GM12878 (cell line): ENCODE measurements at places on chromosomes 6 and 20. TPM values are rescaled to one million over a fixed set of nuclear protein-coding genes. Genes with fewer than 3 reads are reported as not detected.

GRCh38 chr6:157994125-157994795, 12.6 kb downstream of the SYNJ2 start:
- DNase-seq, result no peak

GRCh38 chr6:17768881-17769280, 62.2 kb upstream of the NUP153 start:
- no peak for DNase-seq

DNA sequence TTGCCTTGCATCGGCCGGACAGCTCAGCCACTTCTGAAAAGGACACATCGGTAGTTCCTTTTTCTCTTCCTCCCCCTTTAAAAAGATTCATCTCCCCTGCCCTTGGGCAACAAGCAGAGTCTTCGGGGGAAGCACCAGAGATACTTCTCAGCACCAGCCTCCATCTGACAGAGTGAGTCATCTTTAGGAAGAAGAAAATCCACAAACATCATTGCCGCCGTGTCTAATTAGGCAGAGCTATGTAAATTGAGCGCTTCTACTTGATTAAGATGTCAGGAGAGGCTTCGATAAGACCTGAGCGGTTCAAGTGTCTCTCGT, 186.4 kb downstream of the TAF4 start:
- no peak for DNase-seq

DNA sequence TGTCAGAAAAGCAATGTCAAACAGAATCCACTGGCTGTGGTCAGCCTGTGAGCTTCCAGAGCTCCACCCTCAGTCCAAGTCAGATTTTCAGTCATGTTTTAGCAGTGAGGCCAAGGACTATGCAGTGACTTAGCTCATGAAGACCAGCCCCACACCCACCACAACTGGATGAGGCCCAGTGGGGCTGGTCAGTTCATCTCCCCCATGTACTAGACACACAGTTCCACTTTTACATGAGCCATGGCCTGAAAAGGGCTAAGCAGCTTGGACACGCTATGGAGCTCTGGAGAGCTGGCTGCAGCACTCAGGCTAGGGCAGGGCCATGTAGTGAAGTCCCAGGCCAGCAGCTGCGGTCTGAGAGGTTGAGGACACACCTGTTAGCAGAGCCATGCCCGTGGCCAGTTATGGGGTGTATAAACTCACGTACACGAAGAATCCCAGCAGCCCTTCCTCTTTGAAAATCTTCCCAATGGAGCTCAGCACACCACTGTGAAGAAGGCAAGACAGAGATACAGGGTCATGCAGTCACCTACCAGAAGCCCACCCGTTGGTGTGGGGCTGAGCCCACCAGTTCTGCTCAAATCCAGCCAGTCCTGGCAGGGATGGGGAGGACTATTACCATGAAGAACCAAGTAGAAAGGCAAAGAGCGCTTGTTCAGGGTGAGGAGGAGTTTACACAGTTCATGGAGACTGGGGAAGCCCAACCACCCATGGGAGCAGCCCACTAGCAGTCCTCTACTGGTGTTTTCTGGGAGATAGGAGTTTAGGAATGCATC, 10.6 kb downstream of the MTCH1 start:
- DNase-seq, result no peak

The CCR6 gene
- 2.7 and 3.3 TPM in 2 replicates for polyA plus RNA-seq

The LBP gene
- not detected in 2 replicates for polyA plus RNA-seq

- DNase-seq, result no peak
These were observed 111.2 kb downstream of the IRF4 start for GRCh38 chr6:502761-503160.

DNA sequence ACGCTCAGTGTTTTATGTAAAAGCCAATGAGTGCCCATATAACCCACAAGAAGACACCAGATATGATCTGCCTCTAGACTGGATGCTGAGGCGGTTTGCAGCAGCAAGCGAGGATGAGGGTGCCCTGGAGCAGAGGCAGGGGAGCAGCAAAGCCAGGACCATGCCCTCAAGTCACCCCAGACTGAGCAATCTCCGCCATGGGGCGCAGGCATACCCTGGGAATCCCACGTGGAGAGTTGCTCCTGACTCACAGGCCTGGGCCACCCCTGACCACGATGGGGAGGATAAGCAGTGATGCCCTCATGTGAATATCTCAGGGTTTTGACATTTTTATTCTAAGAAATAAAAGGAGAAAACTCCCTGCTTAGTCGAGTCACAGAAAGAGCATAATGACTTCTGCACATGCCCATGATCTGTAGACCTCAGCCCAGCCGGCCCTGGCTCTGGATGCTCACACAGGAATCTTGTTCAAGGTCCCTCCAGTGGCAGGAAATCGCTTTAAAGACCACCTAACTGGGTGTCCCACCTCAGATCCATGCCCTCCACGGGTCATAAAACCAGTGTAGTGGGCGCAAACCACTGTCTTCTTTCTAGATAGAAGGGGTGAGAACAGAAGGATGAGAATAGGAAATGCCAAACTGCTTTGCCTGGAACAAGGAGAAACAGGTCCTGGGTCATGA, 138.3 kb upstream of the SNX9 start:
- no peak for DNase-seq

DNA sequence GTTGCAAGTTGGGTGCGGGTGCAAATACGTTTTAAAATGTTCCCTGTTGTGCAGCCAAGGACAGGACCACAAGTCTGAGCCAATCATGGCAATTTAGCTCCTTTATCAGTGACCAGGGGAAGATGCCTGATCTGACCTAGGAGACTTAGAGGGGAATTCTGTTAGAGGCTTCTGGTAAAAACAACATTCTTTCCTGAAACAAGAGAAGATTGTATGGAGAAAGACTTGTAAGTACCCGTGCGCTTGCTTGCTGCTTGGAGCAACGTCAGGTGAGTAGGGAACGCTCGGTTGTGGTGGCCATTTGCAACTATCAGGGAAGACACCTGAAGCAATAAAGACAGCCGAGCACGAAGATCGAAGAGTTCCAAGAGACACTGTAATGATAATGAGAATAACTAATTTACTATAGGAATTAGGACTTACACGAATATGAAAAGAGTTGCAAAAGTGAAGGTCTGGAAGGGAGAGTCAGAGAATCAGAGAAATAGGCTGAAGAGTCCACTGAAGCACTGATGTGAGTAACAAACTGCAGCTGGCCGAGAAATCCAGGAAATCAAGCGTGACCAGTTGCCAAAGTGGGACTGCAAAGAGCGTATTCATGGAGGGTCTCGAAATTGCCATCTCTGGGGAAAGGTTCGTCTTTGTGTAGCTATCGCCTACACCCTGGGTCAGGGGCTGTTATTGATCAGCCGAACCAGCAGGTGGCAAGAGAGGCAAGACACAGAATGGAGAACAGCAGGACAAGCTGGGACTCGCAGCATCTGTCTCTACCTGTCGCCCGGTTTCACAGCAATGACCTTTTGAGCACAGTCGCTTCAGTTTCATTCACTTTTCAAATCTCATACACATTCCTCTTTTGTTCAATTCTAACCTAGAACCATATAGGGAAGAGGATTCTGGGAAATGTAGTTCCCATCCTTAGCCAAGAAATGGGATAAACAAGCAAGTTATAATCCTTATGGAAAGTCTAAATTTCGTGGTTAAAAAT, 26.1 kb downstream of the LOC128125822 start:
- DNase-seq, result peak; percentile 57

GRCh38 chr6:148081076-148081475, 261.6 kb upstream of the SASH1 start:
- DNase-seq, result no peak

DNA sequence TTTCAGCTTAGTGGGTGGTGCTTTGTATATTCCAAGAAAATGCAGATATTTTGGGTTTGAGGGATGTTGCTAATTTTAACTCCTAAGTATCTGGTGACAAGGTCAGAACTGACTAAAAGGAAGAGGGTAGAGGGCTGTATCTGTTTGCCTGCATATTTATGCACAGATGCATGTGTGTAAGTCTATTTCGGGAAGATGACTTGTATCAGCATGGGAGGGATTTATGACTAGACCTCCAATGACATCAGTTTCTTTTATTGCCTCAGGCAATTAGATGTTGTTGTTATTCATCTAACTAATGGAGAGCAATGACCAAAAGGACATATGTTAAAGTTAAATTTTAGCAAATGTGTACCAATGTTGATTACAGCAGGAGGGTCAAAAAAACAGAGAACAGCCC, 734.3 kb downstream of the QKI start:
- DNase-seq, result no peak

GRCh38 chr6:38571721-38572120, 68.0 kb downstream of the BTBD9 start:
- DNase-seq, result no peak

DNA sequence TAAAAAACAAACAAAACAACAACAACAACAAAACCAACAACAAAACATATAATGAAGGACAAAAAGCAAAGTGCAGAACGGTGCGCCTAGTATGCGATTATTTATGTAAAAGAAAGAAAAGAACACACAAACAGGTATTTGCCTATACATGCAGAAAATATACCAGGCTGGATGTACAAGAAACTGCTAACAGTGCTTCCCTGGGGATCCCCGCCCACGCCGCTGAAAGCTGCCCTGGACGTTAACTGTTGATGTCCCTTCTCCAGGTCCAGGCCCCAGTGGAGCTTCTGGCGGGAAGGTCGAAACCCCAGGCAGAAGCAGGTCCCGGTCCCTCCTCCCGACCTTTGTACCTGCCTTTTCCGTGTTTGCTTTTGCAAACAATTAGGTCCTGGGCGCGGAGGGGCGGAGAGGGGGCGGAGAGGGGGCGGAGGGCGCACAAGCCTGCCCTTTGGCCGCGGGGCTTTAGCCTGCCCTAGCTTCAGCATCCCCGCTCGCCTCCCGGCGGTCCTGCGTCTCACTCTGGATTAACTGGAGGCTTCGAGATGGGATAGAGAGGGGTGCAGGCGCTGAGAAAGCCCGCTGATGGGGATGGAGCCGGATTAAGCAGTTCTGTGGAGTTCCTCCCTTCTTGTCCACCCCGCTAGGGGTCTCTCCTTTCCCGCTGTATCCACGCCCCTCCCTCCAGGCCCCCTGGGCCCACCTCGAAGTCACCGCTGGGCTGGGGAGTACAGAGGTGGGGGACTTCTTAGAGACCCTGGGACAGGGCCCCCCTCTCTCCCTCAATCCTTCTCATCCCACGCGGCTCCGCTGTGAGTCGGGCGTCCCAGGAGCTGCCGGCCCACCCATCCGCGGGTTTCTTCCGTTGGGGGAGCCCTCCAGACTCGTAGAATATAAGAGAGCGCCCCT, 8.2 kb upstream of the AHCY start:
- no peak for DNase-seq

GRCh38 chr6:36361071-36361470, 24.4 kb upstream of the BNIP5 start:
- DNase-seq, result no peak

The ECI2 gene
- 53.7 and 61.3 TPM in 2 replicates for polyA plus RNA-seq

The MROH8 gene
- 2.8 and 3.0 TPM in 2 replicates for polyA plus RNA-seq

- no peak for DNase-seq
These were observed 209.4 kb upstream of the MCHR2 start for GRCh38 chr6:100203400-100203799.

DNA sequence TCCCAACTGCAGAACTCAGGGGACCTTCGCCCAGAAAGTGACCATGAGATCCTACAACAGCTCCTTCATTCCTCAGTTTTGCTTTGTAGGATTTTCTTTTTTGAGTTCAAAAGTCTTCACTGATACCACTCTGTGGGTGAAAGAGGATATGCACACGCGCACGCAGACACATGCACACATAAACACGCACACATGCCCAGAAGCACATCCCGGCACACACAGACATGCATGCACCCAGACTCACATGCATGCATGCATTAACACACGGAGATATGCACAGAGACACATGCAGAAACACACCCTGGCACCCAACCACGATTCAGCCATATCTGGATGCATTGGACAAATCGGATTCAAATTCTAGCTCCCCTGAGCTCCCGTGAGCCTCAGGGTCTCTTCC, 36.4 kb downstream of the ANKRD60 start:
- no peak for DNase-seq

- DNase-seq, result no peak
These were observed 38.8 kb downstream of the SNX9 start for GRCh38 chr6:157861814-157862213.

The SAMD5 gene
- not detected in 2 replicates for polyA plus RNA-seq

The THBS2 gene
- polyA plus RNA-seq, result 0.03 TPM in 1 of 2 replicates, not detected in the other

DNA sequence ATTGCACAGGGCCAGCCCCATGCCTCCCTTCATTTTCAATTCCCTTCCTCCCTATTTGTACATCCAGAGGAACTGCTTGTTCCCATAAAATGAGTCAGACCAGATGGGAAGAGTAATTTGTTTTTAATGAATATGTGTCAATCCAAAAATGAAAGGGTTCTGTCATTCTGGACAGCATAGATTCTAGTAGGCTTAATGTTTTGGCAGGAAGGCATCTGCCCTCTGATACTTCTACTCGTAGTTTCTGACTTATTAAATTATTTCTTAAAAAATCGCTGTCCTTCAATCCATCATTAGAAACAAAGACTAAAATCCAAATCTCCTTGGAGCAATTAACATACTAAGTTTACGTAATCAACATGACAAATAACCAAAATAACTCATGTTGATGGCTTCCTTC, 665.5 kb downstream of the TENT5A start:
- no peak for DNase-seq

DNA sequence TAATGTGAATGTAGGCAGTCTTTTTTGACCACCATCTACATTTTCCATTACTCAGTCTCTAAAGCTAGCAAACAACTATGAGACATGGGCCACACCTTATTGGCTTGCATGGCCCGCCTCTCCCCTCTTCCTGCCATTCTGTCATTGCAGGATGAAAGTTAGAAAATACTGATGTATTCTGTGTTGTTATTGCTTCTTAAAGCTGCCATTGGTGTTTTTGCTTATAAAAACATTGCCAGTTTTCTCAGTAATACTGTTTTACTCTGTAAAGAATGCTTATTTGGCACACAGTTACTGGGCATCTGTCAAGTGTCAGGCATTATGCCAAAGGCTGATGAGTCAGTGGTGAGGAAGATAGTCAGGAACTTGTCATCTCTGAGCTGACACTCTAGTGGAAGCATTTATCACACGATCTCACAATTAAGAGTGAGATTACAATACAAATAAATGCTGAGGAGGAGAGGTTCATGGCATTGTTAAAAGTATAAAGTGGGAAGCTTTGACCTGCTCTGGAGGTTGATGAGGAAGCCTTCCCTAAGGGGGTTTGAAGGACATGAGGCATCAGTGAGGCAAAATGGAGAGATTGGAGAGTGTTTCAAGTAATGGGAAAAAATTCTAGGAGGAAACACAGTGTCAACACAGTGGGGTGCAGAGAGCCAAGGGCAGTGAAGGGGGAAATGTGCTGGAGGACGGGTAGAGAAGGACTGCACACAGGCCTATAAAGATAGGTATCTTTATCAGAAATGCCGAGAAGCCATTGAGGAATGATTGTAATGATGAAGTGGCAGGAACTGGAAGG, 14.7 kb downstream of the KLHL32 start:
- no peak for DNase-seq

- DNase-seq, result no peak
These were observed 381.2 kb downstream of the C6orf118 start for GRCh38 chr6:164928057-164928727.

GRCh38 chr20:34300809-34301586, 2.2 kb downstream of the AHCY start:
- no peak for DNase-seq
